NCI-H82 (cell line): ENCODE measurements at places on chromosomes 12 and 14.

GRCh38 chr12:7907009-7907408 is 29.0 kb downstream of the SLC2A3 start:
- DNase-seq = peak; percentile 40

DNA sequence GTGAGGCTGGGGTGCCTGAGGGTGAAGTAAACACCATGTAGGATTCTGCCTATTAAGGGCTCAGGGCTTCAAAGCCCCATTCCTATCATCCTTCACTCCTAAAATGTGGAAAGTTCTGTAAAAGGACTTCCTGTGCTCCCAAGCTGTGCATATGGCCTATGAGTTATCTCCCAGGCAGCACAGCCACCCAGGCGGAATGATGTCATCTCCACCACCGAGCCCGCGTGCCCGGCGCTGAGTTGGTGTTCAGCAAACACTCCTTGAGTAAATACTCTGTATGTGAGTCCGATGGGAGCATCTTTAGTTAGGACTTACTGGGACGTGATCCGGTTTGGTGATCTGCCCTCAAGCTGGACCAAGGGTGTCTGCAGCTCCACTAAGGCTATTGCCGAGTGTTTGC is 437.3 kb downstream of the MED13L start:
- DNase-seq = no peak

DNA sequence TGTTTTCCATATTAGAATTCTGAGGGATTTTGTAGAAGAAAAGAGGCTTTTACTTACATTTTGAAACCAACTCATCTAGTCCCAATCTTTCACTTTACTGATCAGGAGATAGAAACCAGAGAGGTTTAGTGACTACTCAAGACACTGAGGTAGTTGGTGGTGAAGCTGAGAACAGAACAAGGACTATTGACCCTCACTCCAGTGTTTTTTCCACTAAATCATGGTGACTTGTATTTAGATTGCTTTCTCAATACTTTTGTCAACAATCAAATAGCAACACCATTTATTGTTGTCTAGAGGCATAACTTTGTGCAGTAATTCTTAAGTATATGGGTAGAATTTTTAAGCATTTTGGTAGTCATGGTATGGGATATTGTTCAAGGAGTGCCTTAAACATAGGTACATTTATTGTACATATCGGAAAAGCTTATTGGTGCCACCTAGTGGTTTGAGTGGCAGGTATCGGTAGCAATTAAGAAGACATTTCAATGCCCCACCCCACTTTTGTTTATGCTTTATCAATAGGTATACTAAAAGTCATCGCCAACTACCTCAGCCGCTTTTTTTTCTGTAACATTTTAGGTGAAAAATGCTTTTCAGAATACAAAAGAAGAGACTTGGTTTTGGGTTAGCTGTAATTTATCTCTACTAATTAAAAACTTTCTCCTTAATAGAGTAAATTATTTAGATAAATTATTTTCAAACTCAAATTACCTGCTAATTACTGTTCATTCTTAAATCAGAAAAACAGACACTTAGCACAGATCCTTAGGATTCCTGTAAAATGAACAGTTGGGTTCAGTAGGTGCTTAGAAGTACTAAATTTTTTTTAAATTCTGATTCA is 47.3 kb upstream of the PAWR start:
- DNase-seq = peak; percentile 87

DNA sequence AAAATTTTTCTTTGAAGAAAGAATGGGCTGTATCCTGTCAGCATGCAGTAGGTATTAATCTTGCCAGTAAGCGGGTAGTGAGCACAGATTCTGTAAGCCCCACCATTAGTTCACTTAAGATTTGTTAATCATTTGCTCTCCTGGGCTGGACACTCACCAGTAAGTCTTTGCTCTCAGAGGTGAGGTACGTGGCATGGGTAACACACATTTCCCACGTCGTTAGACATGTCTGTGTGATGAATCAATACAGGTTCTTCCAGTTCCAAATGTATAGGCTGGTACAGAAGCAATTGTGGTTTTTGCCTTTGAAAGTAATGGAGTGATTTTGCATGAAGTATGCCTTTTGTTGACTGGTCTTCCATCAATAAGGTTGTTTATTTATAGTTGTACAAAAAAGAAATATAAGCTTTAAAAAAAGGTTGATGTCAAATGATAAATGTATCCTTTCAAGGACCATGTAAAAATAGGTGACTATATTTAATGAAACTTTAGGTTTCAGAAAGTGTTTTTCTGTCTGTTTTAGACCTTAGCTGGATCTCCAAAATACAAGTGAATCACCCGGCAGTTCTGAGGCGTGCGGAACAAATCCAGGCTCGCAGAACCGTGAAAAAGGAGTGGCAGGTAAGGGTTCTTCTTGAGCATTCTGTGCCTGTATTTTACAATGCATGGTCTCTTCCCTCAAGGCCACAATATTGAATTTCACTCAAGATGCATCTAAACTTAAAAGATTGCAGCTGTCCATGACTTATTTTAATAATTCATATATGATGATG is 45.5 kb downstream of the DERA start:
- no peak for DNase-seq
